Activated CD4-positive, alpha-beta T cell treated with anti-CD3 and anti-CD28 coated beads for 24 hours (primary cell): ENCODE measurements at places on chromosomes 3 and 15.

DNA sequence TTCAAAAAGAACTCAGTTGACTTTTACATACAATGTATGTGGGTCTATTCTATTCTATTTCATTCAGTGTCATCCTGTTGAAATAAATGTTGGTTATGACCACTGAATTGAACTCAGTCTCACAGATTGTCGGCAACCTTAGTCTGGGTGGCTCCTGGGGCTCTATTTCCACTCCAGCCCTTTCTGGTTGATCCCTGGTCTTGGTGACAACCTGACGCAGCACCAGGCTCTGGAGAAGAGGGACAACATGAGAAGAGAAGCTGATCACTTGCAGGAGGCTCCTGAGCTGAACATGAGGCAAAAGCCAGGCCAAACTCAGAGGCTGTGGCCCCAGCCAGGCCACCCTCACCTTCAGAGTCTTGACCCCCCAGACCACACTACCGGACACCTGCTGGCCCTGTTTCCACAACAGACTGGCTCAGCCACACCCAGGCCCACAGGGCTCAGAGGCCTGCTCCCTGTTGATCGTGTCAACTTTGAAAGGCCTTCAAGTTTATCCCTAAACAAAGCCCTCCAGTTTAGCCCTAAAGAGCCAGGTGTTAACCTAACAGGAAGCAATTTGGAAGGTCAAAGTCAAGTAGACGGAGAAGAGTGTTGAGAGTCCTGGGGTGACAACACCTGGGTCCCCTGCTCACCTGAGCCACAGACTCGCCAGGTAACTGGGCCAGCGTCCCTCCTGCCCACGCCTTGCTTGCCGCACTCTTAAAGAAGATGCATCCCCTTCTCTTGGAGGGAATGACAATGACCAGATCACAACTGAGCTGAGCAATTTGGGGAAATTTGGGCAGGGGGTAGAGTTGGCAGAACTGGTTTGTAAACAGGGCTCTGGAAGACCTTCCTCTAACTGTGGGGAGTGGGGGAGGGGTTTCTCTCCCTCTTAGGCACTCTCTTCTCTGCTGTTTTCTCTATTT lies 15.4 kb upstream of the MUC20 start:
- DNase-seq: no peak

GRCh38 chr3:29949940-29950616 lies 656.3 kb upstream of the TGFBR2 start:
- DNase-seq: no peak

- DNase-seq: no peak
These were observed 128.9 kb upstream of the BHLHE40 start for GRCh38 chr3:4850211-4850927.

- DNase-seq: no peak
These were observed 72.8 kb downstream of the SENP2 start for GRCh38 chr3:185658943-185659342.

DNA sequence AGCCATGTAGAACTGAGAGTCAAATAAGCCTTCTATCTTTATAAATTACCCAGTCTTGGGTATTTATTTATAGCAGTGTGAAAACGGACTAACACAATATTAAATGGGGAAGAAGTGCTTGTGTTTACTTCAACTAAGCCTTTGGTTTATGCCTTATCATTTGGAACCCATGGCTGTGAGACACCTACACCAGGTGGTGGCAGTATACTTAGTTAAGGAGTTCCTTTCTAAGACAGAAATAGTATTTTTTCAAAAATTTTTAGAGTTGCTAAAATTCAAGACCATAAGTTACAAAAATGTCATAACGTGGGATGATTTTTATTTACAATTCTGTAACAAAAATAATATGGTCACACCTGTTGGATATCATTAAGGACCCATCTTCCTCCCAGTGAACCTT lies 354.5 kb upstream of the SOX14 start:
- DNase-seq: no peak

DNA sequence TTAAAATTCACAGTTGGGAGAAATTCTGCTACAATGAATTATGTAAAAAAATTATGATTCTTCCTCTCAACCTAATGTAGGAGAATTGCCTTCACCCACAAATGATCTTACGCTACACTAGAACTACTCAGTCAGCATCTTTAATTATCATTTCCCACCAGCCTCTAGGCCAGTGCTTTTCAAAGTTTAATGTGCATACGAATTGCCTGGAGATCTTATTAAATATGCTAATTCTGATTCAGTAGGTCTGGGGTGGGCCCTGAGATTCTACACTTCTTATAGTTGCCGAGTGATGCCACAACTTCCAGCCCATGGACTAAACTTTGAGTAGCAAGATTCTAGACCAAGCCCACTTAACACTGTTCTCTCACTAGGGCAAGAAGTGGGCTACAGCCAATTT lies 236.9 kb upstream of the ICE2 start:
- DNase-seq: no peak

DNA sequence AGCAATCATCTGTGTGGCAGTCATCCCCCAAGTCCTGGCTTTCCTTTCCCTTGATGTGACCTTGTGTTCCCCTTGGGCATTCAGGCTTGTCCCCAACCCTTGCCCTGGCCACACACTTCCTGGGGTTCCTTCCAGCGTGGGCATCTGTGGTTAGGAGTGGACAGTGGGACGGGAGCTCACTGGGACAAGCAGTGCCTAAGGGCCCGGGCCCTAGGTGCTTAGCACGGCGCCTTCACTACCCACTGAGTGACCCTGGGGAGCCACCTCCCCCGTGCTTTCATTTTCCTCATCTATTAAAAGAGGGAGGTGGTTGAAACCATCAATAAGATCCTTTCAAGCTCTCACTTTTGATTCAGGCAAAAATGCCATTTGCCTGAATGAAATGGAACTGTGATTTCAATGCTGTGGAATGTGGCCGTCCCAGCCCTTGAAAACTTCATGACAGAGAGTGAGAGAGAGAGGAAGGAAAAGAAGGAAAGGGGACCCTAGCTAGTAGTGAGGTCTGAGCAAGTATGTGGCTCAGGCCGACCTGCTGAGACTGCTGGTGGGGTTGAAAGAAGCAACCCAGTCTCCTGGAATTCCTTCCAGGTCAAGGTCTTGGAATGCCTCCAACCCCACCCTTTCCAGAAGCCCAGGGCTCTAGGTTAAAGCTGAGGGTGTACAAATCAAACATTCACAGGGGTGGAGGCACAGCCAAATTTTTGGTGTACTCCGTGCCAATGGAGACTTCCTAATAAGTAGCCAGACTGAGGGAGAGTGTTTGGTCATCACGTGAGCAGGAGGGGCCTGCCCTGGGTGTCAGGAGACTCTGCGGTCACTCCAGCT lies 302.9 kb downstream of the TLE3 start:
- DNase-seq: no peak

- DNase-seq: no peak
These were observed 20.8 kb downstream of the TM4SF1 start for GRCh38 chr3:149356630-149357029.

DNA sequence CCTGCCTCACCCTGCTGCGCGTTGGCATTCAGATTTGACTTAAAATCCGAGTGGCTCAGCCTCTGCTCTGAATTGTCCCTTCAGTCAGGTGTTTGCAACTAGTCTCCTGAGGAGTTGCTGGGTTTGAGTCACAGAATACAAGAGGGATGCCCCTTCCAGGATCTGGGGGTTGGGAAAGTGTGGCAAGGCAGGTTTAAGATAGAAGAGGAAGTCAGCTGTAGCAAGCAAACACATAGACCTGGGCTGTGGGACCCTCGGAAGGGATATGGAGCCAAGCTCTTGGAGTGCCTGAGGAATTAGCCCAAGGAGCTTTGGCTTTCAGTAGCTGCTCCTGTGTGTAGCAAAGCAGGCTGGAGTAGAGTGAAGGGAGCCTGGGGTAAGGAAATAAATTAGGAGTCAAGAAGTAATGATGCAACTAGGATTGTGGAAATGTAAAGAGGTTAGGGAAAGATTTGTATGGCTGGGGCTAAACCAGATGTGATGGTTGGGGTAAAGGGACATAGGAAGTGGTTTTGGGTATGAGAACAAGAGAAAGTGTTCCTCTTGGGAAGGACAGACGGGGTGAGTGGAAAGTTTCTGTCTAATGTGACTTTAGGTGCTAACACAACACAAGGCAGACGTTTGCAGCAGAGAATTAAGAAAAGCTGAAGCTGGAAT lies 41.2 kb downstream of the RAB7A start:
- DNase-seq: no peak

GRCh38 chr3:77746892-77747291 lies 707.0 kb downstream of the ROBO2 start:
- DNase-seq: no peak
